ENCODE measurements at places on chromosomes 2 and 18. TPM values are rescaled to one million over a fixed set of nuclear protein-coding genes. Genes with fewer than 3 reads are reported as not detected.

GRCh38 chr2:60441800-60442199 lies 111.7 kb downstream of the BCL11A start:
- DNase-seq: no peak

DNA sequence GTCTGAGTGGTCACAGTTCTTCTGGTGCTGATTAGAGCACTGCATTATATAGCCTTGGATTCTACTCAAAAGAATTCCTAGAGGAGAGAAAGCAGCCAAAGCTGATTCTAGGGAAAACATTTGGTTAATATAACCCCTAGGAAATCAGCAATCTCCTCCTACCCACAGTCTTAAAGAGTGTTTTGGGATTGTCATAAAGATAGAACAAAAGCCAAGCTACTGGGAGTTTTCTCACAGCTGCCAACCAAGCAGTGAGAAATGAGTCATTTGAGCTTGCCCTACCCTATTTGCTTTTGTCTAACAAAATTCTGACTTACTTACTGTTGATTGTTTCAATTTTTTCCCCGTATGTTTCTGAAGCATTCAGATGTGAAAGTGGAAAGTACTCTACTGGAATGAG lies 469.3 kb downstream of the PLCL1 start:
- DNase-seq: no peak

- DNase-seq: no peak
These were observed 93.9 kb downstream of the DGKD start for GRCh38 chr2:233448220-233448559.

- no peak for DNase-seq
These were observed 58.5 kb upstream of the TXNDC2 start for GRCh38 chr18:9827211-9827792.

DNA sequence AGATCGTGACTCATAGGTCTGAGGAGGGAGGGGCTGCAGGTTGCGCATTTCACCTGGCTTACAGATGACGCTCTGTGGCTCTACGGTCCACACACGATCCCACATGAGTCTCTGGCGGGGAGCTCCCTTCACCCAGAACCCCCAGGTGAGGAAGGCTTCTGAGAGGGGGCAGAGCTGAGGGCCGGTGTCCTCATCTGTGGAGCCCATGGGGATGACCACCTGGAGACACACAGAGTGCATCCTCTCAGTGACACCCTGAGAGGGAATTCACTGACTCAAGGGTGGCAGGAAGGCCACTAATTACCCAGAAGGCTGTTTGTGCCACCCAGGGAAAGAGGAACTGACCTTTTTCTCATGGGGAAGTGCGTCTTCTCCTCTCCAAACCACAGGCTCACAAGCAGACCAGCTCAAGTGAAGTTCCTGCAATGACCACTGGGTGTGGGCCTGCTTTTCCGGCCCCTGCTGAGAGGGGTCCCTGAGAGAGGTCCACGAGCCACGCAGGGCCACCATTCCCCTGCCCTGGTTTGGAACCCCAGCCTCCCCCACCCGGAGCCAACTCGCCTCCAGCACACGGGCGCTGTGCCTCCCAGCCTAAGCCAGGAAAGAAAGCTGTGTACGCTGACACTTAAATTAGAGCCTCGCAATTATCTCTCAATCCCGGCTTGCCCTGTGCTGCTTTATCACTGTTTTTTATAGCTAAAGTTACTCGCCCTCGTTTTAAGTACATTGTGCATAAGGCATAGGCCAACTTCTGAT lies 114.1 kb downstream of the BCL11A start:
- no peak for DNase-seq

DNA sequence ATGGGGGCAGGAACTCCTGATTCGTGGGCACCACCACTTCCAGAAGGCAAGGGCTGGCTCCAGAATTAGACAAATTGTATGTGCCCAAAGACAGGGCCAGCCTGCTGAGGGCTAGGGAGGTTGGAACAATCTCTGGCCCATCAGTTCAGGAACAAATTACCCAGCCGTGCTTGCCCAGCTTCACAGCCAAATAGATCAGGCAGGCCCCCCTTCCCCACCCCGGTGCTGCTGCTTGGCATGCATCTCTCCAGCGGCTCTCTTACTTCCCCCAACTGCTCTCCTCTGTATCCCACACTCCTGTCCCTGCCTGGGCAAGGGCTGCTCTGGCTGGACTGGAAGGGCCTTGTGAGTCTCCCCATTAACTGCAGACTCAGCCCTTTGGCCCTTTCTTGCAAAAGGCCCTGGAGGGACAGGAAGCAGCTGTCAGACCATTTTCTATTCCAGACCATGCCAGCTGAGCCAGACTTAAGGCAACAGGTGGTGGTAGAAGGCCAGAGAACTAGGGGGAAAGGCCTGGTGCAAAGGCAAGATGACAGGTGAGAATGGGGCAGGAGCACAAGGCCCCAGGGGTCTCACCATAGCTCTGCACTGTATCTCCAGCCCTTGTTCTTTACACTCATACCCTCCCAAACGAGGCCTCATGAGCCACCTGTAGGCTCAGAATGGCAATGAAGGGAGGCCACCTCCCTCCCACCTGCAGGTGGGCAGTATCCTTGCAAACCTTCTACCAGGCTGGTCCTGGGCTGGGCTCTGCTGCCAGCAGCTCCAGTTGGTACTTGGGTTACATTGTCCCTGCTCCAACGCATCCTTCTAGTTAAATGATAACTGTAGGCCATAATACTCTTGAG lies 30.7 kb upstream of the ACAA2 start:
- DNase-seq: no peak

DNA sequence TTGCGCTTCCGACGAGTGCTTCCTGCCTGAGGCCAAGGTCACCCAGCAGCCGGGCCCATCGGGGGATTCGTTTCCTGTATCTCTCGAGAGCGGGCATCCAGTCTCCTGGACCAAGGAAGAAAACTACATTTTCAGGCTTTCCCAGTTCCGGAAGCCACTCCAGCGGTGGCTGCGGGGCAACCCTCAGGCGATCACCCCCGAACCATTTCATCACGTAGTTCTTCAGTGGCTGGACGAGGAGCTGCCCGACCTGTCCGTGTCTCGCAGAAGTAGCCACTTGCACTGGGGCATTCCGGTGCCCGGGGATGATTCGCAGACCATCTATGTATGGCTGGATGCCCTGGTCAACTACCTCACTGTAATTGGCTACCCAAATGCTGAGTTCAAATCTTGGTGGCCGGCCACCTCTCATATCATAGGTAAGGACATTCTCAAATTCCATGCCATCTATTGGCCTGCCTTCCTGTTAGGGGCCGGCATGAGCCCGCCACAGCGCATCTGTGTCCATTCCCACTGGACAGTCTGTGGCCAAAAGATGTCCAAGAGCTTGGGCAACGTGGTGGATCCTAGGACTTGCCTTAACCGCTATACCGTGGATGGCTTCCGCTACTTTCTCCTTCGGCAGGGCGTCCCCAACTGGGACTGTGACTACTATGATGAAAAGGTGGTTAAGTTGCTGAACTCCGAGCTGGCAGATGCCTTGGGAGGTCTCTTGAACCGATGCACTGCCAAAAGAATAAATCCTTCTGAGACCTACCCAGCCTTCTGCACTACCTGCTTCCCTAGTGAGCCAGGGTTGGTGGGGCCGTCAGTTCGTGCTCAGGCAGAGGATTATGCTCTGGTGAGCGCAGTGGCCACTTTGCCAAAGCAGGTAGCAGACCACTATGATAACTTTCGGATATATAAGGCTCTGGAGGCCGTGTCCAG lies 1.0 kb downstream of the MARS2 start:
- DNase-seq: peak; percentile 52

DNA sequence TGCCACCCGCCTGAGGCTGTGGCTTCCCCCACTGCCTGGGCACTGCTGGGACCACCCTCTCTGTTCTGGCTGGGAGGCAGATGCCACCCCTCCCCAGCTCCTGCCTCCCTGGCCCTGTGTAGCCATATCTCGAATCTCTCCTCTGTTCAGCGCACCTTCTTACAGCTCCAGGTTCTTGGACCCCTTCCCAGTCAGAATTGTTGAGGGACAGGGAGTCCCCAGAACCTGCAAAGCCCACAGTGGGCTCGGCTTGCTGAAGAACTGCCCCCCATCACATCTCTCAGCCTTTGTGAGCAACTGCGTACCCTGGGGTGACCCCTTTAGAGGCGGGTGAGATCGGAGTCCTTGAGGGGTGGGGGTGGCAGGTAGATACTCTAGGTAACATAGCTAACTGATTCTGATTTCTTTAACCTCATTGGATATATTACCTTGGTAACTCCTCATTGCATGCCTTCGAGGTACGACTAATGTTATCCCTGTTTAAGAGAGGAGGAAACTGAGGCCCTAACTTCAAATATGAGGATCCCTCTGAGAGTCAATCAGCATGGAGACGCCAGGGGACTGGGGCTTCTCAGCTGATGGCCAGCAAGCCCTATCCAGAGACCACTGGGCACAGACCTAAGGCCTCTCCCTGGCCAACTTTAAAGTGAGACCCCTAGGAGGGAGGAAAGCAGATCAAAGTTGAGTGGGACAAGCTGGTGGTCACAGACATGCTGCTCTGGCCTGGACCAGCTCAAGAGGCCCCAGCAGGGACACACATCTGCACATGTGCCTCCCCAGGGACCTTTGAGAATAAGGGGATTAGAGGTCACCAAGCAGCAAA lies 101.3 kb downstream of the CAPN13 start:
- DNase-seq: no peak

DNA sequence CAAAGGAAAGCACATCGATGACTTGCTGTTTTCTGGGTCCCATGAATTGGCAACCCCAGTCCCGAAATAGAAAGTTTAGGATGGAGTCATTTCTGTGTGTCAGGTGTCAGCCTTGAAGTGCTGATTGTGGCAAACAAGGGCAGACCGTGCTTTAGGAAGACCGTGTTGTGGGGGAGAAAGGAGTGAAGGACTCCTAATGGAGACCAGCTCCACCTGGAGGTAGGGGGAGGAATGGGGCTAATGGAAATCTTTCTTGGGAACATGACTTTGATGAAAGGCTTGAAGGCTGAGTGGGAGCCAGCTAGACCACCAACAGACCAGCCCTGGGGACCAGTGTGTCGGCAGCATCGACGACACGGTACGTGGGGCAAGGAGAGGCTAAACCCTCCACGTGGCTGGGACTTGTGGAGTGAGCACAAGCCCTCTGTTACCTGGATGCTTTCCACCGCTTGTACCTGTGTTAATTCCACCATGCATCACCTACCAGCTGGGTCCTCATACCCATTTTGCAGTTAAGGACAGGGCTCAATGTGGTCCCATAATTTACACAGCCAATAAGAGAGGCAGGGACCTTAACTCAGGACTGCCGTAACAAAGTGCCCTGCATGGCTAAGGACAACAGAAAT lies 104.2 kb downstream of the SH3BP4 start:
- no peak for DNase-seq

- DNase-seq: no peak
These were observed 207.0 kb upstream of the CCDC68 start for GRCh38 chr18:55166260-55166598.

DNA sequence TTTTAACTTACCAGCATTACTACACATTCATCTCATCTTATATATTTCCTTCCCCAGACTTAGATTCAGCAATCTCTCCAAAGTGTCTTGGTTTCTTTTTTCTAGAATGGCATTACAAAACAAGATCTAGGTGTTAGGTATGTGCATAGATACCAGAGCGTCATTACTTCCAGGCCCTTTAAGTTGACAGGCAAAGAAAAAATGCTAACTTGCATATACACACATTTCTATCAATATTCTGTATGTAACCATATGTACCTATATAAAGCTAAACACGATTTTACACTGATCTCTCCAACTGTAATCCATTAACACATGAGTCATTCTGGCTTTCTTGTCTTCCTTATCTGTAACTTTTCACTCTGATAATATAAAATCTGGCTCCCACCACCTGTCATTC lies 503.8 kb upstream of the NRXN1 start:
- DNase-seq: no peak

GRCh38 chr2:75166491-75166890 lies 32.8 kb downstream of the TACR1 start:
- DNase-seq: no peak

CAMKMT gene
- total RNA-seq: 12.0 TPM

All from activated CD4-positive, alpha-beta memory T cell treated with anti-CD3 and anti-CD28 coated beads, Interleukin-2, amount 10 ng/mL, durations not matched to agents 7 days and 5 days (primary cell).